NCI-H187 treated with DMSO at 0.1 percent for 48 hours (cell line): ENCODE measurements at places on chromosomes 11 and 22.

GRCh38 chr11:76805206-76805913 is 22.2 kb downstream of the TSKU start:
- no peak for DNase-seq

DNA sequence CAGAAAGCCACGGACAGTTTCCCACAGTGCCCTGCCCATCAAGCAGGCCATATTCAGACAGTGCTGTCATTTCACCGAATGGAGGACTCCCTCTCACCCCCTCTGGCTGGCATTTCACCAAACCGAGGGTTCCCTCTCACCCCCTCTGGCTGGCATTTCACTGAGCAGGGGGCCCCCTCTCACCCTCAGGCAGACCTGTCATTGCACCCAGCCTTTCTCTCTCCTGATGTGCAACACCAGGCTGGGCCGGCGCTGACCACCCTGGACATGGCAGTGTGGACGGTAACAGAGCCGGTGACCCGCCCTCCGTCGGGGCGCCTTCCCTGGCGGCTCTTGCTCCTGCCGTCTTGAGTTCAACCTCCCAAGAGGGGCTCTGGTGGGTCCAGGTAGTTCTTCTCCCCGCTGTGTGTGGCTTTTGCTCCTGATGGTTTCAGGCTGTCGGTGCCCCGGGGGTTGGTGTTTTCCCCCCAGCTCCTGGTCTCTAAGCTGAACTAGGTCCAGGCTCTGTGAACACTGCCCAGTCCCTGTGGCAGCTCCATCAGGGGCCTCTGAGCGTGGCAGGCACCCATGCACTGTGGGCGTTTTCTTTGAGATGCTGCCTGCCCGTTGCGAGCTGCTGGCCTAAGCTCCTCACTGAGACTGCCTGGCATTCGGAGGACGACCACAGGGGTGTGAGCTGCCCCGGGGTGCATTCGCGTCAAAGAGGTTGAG is 46.9 kb downstream of the SMIM38 start:
- no peak for DNase-seq

GRCh38 chr11:845872-846495 is 3.3 kb downstream of the TSPAN4 start:
- DNase-seq: no peak

GRCh38 chr11:35138943-35139721 is at the start of gene CD44:
TSS of gene CD44 (plus strand) at chr11:35139171. CDS start at chr11:35139304, 133 bp downstream.
- DNase-seq: no peak

DNA sequence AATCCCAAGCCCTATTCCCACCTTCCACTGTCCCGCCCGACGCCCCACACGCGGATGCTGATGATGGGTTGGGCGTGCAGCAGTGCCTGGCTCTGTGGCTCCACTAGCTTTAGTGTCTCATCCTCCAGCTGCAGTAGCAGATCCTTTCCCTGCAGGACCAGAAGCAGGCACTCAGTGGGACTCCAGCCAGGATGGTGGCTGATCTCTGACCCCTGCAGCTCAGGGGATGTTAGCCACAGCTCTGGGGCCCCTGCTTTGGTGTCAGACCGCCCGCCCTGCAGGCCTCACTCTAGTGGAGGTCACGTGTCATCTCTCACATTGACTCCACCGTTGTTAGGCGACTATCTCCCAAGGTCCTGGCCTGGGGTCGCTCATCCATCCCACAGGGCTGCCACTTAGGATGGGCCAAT is 11.8 kb downstream of the SMPD1 start:
- DNase-seq: no peak

- DNase-seq: no peak
These were observed 751 bp downstream of the FIBIN start for GRCh38 chr11:26994631-26995095.

- no peak for DNase-seq
These were observed 13.9 kb upstream of the PAK1 start for GRCh38 chr11:77487790-77488189.
